Stimulated activated CD8-positive, alpha-beta memory T cell treated with anti-CD3 and anti-CD28 coated beads, Interleukin-4, amount 100 ng/mL, for 1 hour (primary cell): ENCODE measurements at places on chromosomes 5 and 9.

GRCh38 chr5:94544875-94545547 lies 73.4 kb downstream of the KIAA0825 start:
- no peak for DNase-seq

- peak; percentile 20 for DNase-seq
Measured at GRCh38 chr9:4666042-4666699, at the start of gene SPATA6L. TSS of gene SPATA6L (minus strand) at chr9:4666480. CDS start at chr9:4666250, 230 bp downstream.

DNA sequence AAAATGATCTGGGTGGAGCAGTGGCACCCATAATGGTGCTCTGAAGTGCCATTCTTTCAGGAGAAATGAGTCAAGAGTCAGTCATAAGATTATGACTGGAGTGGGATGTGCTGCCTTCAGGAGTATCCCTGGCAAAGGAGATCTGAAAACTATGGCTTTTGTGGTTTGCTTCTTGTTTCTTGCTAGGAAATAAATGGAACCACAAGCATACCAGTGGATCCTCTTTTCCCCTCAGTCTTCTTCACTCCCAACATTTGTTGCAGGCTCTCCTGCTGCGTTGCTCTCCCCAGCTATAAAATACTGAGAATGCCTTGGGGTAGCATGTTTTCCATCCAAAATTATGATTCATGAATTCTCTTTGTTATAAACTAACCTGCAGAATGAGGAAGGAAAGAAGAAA lies 199.1 kb downstream of the NNT start:
- no peak for DNase-seq

GRCh38 chr5:5667136-5667554 lies 244.7 kb downstream of the ICE1 start:
- DNase-seq: no peak

DNA sequence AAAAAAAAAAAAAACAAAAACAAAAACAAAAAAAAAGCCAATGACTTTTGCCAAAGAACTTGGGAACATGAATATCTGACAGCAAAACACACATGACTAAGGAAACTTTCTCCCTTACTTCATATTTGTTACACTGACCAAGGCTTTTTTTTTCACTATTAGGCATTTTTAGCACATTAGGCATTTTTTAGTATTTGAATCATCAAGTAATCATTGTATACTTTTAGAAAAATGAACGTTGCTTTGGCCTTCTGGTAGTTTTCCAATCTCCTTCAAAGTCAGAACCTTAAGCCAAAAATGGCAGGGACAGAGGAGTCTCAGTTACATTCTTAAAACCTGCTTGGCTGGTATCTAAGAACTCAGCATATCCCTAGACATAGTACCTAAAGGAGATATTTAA lies 19.3 kb downstream of the NREP start:
- DNase-seq: no peak

GRCh38 chr9:114413861-114414301 lies 26.1 kb upstream of the AKNA start:
- DNase-seq: no peak

- DNase-seq: no peak
Measured at GRCh38 chr9:14071484-14071883, 242.5 kb downstream of the NFIB start.

DNA sequence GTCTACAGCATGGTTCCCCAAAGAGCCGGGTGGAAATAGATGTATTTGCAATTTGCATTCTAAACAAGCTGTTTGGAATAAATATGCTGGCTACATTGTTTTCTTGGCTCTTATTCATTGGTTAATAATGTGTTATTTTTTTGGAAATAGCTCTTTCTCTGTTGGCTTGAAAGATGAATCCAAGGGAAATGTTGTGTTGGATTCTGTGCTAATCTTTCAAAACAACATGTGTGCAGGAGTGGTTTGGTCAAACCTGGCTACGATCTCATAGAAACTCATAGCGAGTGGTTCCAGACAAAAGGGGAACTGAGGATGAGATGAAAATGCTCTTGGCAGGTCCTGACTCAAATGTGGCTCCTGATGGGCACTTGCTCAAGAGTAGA lies 63.7 kb upstream of the CXCL14 start:
- DNase-seq: no peak

DNA sequence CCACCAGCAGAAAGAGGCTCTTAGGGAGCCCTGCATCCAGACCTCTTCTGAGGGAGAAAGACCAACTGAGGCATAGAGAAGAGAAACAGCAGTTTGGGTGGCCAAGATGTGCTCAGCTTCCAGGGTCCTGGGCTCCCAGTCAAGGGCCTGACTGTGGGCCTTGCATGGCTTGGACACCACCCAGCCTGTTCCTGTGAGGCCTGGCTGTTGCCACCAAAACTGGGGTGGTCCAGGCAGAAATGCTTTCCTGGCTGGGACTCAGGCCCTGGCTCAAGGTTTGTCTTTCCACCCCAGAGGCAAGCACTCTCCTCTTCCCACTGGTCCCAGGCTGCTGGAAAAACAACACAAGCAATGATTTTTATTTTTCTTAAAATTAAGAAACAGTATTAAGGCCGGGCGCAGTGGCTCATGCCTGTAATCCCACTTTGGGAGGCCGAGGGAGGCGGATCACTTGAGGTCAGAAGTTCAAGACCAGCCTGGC lies 13.3 kb downstream of the MYOZ3 start:
- no peak for DNase-seq

- no peak for DNase-seq
Measured at GRCh38 chr9:134545543-134546245, 95.9 kb upstream of the COL5A1 start.

GRCh38 chr9:4680173-4680525 lies 780 bp downstream of the CDC37L1 start:
- no peak for DNase-seq

- no peak for DNase-seq
Measured at GRCh38 chr9:92140754-92141143, 25.5 kb upstream of the SPTLC1 start.

DNA sequence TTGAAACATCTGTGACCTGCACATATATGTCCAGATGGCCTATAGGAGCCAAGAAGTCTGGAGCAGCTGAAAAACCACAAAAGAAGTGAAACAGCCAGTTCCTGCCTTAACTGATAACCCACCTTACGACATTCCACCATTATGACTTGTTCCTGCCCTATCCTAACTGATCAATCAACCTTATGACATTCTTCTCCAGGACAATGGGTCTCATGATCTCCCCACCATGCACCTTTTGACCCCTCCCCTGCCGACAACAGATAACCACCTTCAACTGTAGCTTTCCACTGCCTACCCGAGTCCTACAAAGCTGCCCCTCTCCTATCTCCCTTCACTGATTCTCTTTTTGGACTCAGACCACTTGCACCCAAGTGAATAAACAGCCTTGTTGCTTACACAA lies 233.8 kb downstream of the CCDC171 start:
- no peak for DNase-seq

GRCh38 chr5:6634306-6634705 lies 1.1 kb downstream of the SRD5A1 start:
- DNase-seq: no peak

DNA sequence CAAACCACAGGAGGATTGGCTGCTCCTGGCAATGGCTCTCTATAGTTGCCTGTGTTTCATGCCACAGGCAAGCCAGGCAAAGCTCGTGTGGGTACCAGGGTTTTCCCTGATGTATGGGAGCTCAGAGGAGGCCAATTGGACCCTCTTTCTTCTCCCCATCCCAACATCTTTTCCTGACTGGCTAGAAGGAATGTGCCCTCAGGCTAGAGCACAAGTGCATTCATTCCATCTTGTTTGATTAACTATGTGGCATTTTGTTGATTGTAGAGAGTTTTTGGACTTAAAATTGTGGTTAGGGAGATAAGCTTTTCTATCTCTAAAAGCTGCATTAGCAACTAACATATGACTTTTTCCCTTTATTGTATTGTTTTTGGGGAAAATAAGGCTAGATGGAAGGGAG lies 561.3 kb downstream of the PSAT1 start:
- no peak for DNase-seq

- DNase-seq: peak; percentile 43
Measured at GRCh38 chr5:175517824-175518450, 39.6 kb downstream of the SFXN1 start.

DNA sequence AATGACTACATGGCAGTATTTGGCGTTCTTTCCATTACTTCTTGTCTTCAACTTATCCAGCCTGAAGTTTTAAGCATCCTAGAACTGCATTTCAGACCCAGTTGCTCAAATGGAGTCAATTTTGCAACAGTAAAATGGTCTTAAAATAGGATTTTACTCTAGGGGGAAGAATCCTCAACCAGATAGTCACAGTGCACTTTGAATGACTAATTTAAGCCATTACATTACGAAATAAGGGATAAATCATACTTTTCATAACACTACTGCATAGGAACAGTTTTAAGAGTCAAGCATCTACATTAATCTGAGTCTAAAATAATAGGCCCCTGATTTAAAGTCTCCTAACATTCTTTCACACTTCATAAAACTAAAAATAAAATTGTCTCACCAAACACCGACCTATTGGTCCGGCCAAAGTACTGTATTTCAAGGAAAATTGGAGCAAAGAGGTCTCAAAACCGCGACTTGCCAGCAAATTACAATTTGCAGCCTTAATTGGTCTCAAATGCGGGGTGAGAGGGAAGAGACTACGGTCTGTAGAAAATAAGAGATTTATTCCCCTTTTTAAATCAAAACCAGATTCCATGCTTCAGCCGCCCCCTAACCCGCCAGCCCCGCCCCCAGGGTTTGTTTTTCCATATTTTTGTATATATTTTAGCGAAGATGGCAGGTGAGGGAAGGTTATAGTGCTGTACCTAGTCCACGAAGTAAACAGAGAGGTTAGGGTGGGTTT lies 1.2 kb upstream of the SMARCA2 start:
- no peak for DNase-seq

GRCh38 chr9:94714494-94714893 lies 12.0 kb upstream of the AOPEP start:
- no peak for DNase-seq

DNA sequence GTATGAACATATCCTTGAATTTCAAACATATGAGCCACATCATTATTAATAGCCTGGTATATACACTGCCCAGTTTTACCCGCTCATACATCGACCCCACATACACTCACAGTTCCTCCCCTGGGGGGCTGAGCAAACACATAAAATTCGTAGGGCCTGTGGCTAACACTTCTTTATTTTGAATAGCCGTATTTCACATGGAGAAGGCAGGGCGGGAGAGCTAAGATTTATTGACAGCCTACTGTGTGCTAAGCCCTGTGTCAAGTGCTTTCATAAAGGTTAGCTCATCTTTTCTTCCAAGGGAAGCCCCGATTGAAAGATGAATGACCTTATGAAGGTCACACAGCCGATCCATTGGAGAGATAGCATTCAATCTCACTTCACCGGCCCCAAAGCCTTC lies 134.4 kb downstream of the ENC1 start:
- no peak for DNase-seq

- no peak for DNase-seq
Measured at GRCh38 chr9:129739432-129739831, 13.4 kb downstream of the PTGES start.

DNA sequence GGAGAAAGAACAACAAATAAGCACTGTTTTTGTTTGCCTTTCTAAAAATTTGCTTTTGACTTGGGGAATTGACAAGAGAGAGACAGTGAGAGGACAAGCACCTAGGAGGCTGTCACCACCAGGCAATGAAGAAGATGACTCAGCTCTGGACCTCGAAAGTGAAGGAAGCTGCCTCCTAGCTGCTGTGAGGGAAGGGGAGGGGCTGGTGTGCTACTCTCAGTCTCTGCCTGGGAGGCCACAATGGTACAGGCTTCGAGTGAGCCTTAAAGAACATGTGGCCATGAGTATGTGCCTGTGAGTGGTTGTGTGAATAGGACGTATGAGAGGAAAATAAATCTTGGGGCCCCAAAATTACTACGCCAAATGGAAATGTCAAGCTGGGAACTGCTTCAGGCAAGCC lies 7.1 kb upstream of the PLK2 start:
- DNase-seq: no peak

DNA sequence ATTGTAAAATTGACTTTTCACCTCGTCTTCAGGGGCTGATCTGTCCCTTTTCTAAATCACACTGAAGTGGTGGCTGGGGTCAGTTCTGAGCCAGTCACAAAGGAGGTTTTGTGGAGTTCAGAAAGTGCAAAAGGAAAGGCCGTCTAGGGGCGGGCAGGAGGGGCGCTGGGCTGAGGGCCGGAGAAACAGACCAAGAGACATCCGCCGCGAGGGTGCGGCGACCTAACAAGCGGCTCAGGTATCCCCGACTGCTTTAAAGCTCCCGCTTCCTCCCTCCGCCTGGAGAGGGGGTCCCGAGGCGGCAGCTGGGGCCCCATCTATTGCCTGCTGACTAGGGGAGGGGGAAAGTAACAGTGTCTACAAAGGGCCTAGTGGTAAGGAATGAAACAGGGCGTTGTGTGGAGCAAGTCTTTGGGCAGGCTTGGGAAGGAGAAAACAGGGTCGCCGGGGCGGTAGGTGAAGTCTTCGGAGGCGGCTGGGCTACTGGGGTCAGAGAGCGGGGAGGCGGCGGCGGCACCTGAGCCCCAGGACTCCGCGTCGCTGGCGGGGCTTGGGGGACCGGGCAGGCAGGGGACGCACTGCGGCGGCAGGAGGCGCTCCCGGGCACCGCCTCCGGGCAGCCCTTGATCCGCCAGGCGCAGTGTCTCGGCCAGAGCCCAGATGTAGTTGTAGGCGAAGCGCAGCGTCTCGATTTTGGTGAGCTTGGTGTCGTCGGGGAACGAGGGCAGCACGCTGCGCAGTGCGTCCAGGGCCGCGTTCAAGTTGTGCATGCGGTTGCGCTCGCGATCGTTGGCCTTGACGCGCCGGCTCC lies 950 bp downstream of the NEUROG1 start:
- DNase-seq: no peak

GRCh38 chr5:9615331-9615730 lies 14.8 kb downstream of the TAS2R1 start:
- DNase-seq: no peak

GRCh38 chr5:154648706-154649105 lies 106.5 kb upstream of the LARP1 start:
- no peak for DNase-seq

- no peak for DNase-seq
Measured at GRCh38 chr5:134892926-134893325, 12.0 kb upstream of the PCBD2 start.

GRCh38 chr5:34585601-34586104 lies 70.5 kb upstream of the RAI14 start:
- DNase-seq: no peak

- no peak for DNase-seq
Measured at GRCh38 chr5:132557478-132558172, 848 bp downstream of the RAD50 start.

DNA sequence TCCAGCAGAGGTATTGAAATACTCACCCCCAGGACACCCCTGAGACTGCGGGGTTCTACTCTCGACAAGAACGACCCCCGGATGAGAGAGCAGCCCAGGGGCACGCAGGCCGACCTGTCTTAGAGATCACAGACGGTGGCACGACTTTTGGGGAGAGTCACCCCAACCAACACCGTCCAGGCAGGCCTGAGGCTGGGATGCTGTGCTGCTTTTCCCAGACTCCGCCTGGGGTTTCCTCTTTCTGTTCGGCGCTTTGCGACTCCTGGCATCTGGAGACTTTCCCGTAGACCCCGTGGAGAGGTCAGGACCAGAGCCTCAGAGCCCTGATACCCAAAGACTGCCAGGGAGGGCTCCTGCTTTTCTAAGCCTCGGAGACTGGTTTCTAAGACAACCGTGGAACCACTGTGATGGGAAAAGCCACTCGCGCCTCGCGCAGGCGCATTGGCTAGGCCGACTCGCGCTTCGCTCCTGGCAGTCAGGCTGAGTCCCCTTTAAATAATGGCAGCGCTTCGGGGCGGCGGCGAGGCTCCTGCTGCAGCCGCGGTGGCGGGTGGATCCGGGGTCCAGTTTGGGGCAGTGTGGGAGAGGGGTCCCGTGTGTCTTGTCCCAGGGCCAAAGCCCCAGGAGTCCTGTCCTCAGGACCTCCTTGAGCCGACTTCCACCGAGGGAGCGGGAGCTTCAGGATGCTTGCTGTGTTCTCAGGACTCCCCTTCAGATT lies 484.0 kb downstream of the SPATA31A7 start:
- no peak for DNase-seq
